ENCODE measurements at places on chromosomes 16 and 17.
A peak's percentile ranks its signal among the peaks of the same experiment; 100 is the strongest.

GRCh38 chr16:54928411-54929089 is 2.1 kb upstream of the IRX5 start:
- no peak for DNase-seq

GRCh38 chr16:8853611-8854010 is 15.2 kb downstream of the CARHSP1 start:
- DNase-seq = no peak

GRCh38 chr16:68339214-68339613 is 28.4 kb downstream of the PRMT7 start:
- DNase-seq = no peak

DNA sequence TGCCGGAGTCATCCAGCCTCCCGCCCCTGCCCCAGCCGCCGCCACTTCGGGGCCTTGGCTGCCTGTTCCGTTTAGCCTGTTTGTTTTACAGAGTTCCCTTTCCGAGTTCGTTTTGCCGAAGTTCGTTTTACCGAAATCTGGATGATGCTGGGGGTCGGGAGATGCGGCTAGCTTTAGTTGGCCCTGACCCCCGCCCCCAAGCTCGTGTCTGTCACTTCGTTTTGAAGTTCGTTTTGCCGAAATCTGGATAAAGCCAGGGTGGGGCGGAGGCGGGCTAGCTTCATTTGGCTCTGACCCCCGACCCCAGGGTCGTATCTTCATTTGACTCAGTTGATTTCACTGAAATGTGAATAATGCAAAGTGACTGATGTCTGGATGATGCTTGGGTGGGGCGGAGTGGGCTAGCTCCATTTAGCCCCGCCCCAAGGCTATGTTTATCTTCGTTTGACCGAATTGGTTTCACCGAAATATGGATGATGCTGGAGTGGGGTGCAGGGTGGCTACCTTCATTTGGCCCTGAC is 591 bp downstream of the PSMD7 start:
- peak; percentile 29 for DNase-seq

- no peak for DNase-seq
Measured at GRCh38 chr17:2250140-2251095, 53.2 kb downstream of the SMG6 start.

DNA sequence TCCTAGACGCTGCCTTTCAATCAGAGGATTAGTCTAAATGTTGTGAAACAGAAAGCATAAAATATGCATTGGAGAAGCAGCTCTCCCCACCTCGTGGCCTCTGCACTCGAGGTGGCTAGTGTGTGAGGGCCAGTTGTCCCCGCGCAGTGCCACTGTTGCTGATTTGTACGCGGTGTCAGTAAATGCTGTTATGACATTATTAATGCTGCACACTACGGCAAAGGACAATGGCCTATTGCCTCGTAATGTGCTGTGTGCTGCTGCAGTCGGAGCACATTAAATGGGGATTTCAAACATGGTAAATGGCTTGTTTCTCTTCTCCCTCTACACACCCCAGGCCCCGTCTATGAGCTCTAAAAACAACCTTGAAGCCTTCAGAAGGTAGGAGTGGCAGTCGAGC is 5.7 kb upstream of the MGAT5B start:
- no peak for DNase-seq

DNA sequence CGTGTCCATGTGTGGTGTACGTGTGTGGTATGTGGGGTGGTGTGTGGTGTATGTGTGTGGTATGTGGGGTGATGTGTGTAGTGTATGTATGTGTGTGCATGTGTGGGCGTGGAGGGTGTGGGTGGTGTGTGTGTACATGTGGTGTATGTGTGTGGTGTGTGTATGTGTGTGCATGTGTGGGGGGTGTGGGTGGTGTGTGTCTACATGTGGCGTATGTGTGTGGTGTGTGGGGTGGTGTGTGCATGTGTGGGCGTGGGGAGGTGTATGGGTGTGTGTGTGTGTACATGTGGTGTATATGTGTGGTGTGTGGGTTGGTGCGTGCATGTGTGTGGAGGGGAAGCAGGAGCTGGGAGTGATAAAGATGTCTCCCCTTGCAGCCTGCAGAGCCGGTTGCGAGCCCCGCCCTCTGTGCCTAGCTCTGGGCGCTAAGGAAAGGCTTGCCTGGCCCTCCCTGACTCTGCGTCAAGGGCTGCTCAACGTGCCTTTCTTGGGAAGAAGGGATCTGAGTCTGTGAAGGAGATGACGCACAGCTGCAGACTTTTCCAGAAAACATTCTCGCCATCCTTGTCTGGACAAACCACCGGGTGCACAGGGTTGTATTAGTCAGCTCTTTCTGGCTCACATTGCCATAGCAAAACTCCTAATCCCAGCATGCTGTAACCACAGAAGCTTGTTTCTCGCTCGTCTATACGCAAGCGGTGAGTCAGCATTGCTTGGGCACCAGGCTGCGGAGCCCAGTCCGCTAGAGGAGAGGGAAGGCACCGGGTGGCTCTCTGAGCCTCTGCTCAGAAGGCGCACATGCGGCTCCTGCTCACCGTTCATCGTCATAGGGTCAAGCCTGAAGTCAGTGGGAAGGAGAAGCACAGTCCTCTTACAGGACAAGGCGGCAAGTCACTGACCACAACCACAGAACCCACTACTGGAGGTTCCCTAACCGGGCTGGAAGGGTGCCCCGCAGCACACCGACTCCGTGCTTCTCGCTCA is 2.0 kb upstream of the CD300H start:
- peak; percentile 97 for DNase-seq

- DNase-seq = no peak
Measured at GRCh38 chr17:82061047-82061925, 4.3 kb downstream of the DUS1L start.

GRCh38 chr17:11996722-11997146 is 541 bp downstream of the ZNF18 start:
- peak; percentile 50 for DNase-seq

DNA sequence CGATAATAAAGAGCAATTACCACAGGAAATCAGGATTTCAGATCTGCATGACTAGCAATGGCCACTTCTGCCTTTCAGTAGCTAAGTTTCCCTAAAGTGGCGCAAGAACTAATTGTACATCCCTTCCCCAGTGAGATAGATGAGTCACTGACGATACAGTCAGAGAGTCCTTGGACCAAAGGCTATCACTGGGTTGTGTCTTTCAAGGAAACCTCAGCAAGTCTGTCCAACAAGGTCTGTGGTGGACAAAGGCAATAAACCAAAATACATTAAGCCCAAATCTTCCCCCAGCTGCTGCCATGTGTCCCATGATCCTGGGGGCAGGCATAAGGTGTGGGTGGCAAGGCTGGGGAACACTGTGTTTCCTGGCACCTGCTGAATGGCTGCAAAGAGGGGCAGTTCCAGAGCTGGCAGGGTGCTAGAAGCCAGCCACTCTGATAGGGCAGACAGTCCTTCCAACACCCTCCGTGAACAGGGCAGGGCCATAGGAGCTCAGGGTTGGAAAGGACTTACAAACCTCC is 20.5 kb upstream of the MTMR4 start:
- peak; percentile 47 for DNase-seq

DNA sequence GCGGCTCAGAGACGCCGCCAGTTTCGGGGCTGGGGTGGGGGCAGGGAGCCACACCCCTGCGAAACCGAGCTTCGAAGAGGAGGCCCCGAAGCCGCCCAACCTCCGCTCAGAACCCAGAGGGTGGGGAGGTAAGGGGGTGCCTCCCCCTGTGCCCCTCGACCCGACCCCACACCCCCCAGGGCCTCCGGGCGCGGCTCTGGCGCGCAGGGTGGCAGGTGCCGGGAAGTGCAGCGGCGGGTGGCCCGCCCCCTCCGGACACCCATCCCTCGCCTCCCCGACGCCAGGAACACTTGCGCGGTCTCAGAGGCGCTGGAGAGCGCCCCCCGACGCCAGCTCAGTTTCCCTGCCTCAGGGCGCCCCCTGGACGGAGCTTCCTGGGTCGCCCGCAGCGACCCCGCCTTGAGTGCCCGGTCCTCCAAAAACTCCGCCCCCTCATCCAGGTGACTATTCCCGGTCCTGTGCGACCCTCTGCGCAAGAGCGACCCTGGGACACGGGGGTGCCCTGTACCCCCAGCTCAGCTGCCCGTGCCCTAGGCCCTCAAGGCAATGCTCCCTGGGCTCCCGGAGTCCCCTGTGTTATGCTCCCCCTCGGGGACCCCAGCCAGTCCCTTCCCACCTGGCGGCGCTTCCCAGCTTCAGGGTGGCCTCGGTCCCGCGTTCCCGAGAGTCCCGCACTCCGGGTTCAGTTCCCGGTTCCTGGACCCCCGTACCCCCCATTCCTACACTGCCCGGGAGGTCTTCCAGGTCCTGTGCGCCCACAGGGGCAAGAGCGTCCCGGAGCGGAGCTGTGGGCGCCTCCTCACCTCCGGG is 562 bp downstream of the PPL start:
- DNase-seq = no peak

GRCh38 chr16:57134982-57135381 is 42.6 kb downstream of the CPNE2 start:
- DNase-seq = no peak

DNA sequence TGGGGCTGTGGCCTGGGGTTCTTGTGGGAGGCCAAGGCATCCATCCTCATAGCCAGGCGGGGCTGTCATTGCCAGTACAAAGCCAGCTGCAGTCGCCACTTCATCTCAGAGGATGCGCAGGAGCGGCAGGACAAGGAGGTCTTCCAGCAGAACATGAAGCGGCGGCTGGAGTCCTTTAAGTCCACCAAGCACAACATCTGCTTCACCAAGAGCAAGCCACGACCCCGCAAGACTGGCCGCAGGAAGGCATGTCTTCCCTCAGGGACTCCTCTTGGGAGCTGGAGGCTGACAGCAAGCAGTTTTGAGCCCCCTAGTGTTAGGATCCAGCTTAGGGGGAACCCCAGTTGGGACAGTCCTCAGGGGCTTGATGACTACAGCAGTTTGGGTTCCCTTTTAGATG is 15.1 kb upstream of the PLEKHG4 start:
- no peak for DNase-seq

DNA sequence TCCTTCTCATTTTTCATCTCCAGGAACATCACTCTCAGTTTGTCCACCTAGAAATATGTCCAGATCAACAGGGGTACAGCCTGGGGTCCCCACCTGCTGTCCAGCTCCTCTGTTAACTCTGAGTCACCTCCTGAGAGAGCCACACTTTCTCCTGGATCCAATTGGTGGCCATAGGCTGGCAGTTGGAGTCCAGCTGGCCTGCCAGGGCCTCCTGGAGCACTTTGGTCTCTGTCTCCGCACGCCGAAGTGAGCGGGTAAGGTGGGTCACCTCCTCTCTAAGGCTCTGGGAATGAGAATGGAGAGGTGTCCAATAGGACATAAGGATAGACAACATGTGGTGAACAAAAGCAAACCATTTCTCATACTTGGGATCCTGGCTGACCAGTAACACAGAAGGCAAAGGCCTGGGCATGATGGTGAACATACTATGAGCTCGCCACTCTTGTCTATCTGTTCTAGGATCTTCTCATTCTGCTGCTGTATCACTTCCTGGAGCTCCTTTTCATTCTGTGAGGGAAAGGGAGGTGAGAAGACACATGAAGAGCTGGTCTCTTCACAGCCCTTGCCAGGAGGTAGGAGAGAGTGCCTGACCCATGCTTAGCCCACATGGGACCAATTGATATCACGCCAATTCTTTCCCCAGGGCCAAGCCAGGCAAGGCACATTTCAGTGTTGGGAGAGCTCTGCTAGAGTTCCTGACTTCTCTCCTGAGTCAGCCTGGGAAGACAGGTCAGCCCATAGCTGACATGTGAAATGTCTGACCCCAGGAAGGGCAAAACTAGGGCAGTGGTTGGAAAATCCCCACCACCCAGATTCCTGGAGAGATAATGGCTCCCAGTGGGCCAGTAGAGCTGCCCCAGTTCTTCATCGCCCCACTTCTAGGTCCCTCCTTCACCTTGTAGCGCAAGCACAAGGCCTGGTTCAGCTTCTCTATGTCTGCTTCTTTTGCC is 1.8 kb upstream of the ALDOC start:
- DNase-seq = no peak

GRCh38 chr16:71498031-71498430 is 8.9 kb upstream of the ZNF19 start:
- DNase-seq = no peak

DNA sequence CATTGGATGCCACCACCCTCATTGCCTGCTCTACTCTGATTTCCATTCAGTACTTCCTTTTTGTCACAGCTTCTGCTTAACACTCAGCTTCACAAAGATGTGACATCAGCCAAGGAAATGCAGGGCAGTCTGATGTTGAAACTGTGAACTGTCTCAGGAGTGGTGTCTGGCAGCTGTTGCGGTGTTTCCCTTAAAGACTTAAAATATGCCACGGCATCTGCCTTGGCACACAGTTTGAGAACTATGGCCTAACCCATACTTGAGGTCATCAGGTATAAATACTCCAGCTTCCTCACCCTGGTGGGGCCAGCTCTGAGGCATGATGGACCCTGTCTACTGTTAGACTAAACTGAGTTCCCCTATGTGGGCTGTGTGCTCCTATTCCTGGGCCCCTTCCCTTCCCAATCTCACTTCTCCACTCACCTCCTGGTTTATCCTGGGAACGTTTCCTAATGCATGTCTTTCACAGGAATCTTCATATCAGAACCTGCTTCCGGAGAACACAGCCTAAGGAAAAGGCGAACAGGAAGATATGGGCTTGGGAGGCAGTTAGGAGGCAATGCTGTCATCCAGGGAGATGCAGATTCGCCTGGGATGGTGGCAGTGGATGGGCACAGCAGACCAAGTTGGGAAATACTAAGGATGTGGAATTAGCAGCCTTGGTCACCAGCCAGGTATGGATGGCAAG is 96.5 kb downstream of the WSCD1 start:
- no peak for DNase-seq

DNA sequence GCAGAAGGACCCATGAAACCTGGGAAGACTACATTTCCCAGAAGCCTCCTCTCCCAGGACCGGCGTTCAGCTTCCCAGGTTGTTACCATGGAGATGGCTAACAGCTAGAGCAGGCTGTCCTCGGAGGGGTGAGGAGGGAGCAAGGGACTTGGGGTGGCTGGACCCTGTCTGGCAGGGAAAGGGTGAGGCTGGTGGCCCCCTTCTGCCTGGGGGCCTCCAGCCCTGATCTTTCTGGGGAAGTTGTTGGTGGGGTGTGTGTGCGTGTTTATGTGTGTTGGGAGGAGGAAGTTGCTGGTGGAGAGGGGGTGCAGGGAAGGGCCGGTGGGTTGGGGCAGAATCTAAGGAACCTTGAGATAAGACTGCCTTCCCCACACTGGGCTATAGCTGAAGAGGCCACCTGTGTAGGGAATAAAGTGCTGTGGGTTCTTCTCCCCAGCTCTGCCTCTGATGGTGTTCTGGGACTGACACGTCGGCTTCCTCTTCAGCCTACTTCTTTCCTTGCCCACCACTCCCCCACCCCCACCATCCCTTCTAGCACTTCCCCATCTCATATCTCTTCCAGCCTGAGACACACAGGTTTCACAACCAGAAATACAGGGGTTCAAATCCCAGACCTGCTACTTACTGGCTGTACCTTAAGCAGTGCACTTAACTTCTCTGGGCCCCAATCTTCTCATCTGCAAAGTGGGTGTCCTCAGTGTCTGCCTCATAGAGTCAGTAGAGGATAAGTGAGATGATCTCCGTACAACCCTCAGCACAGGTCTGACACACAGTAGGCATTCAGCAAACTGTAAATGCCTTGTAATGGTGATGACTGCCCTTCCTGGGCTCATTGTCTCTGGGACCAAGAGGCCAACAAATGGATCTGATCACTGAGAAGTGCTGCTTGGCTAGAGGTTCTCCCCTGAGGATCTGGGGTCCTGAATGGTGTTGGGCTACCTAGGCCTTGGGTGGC is at the start of gene DRC7:
Gene DRC7, plus strand, starts transcription at position 82 of the 955 bp plus-strand sequence. CDS start 3,144 bp downstream, outside the sequence.
- peak; percentile 50 for DNase-seq
